ENCODE measurements at places on chromosomes 7 and 10.

GRCh38 chr7:7265081-7266075 lies 83.0 kb downstream of the C1GALT1 start:
- peak; percentile 36 for DNase-seq

GRCh38 chr7:43559171-43559945 lies 23.6 kb upstream of the STK17A start:
- peak; percentile 45 for DNase-seq

GRCh38 chr7:29304756-29305155 lies 110.2 kb downstream of the CHN2 start:
- DNase-seq, result peak; percentile 52

GRCh38 chr10:69632516-69633199 lies 2.6 kb downstream of the FAM241B start:
- DNase-seq, result no peak

- no peak for DNase-seq
These were observed 57.0 kb upstream of the DKK1 start for GRCh38 chr10:52256832-52257691.

- DNase-seq, result no peak
These were observed 4.8 kb upstream of the FAM24B start for GRCh38 chr10:122884166-122884565.

DNA sequence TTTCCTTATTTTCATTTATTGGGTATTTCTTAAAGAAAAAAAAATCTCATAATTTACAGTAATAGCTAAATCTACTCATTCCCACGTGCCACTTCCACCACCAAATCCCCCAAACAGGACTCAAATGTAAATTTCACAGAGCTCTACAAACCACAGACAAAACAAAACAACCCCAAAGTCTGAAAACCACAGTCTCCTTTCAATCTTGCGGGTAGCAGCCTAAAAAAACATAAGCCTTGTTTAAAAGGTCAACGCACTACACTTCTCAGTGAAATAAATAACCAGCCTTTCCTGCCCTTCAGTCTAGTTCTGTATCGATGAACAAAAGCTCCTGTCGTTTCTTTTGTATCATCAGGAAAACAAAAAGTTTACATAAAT lies 121.8 kb upstream of the AFAP1L2 start:
- DNase-seq, result no peak

GRCh38 chr10:45249978-45250693 lies 65.3 kb downstream of the OR13A1 start:
- DNase-seq, result peak; percentile 97

- DNase-seq, result no peak
These were observed 88.8 kb upstream of the RET start for GRCh38 chr10:42988069-42988468.

- no peak for DNase-seq
These were observed 57.8 kb upstream of the PDCD4 start for GRCh38 chr10:110813743-110814472.

GRCh38 chr10:125102246-125102645 lies 58.1 kb downstream of the CTBP2 start:
- no peak for DNase-seq

GRCh38 chr7:14398526-14398925 lies 409.1 kb upstream of the ETV1 start:
- no peak for DNase-seq

DNA sequence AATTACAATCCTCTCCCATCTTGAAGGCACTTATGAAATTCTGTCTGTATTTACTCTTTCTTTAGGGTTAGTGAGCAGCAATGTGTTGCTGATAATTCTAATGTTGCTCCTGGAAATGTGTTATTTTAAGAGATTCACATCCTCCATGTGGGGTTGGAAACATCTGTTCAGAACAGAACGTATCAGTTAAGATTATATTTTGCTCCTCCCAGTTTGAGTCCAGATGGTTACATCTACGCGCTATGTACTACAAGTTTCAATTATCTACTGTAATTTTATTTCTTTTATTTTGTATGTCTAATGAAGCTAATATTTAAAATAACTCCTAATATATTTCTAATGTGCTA lies 250.6 kb upstream of the KLF6 start:
- DNase-seq, result no peak

- DNase-seq, result no peak
These were observed 2.3 kb upstream of the GIMAP8 start for GRCh38 chr7:150447966-150448788.

- DNase-seq, result no peak
These were observed 1.9 kb downstream of the EXOC6 start for GRCh38 chr10:92850185-92850584.

DNA sequence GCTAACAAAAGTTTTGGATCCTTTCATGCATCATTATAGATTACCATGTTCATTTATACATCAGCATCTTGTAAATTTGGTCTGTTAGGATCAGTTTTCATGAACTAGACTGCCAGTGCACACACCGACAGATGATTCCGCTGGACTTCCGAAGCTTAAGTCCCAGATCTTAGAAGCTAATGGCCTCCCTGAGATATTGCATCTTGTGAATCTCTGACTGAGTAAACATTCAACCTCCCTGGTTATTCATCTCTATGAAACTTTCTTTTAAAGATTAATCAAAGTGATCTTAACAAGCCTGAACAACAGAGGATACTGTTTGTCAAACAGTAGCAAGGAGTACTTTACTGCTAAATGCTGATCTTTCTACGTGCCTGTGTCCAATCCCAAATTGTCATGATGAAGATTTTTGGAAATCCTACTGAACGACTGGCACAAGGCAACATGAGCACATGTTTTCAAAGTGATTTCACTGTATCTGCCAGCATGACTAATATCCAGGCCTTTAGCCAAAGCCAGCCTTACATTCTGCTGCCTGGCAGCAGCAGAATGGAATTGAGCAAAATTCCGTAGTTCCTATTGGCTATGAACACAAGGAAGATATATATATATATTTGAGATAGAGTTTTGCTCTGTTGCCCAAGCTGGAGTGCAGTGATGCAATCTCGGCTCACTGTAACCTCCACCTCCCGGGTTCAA lies 91.3 kb upstream of the ANK3 start:
- no peak for DNase-seq

DNA sequence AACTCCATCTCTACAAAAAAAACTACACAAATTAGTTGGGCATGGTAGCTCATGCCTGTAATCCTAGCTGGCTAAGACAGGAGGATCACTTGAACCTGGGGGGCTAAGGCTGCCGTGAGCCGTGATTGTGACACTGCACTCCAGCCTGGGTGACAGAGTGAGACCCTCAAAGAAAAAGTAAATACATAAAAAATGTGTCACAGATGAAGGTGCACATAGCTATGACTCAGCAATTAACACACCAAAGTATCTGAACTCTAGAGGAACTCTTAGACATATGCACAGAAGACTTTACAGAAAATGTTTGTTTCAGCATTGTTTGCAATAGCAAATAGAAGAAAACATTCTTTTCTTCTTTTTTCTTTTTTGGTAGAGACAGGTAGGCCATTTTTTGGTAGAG lies 8.3 kb downstream of the C10orf62 start:
- no peak for DNase-seq

- DNase-seq, result peak; percentile 43
These were observed 93.8 kb downstream of the PRTFDC1 start for GRCh38 chr10:24858288-24859270.

GRCh38 chr10:43134126-43134905 lies 3.9 kb upstream of the CSGALNACT2 start:
- no peak for DNase-seq
